ENCODE measurements at places on chromosomes 4 and X.

DNA sequence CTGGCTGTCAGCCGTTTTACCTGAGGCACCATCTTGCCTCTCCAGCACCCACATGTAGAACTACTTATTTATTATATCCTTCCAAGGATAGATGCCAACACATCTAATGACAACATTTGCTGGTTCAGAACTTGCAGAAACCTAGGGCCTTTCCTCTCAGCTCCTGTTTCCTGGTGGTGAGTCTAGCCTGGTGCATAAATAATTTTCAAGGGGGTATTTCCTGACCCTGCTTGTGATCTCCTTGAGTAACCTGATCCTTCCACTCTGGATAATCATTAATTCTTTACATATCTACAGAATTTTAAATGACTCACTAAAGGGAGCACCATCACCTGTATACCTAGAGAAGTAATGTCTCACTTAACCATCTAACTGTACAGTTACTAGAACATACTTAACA, 153.4 kb downstream of the PPARGC1A start:
- no peak for DNase-seq

- no peak for DNase-seq
Measured at GRCh38 chr4:128311659-128312403, 24.2 kb upstream of the PGRMC2 start.

GRCh38 chrX:10230222-10230621, 73.4 kb downstream of the CLCN4 start:
- no peak for DNase-seq

GRCh38 chrX:3443184-3443583, 96.7 kb upstream of the MXRA5 start:
- no peak for DNase-seq

DNA sequence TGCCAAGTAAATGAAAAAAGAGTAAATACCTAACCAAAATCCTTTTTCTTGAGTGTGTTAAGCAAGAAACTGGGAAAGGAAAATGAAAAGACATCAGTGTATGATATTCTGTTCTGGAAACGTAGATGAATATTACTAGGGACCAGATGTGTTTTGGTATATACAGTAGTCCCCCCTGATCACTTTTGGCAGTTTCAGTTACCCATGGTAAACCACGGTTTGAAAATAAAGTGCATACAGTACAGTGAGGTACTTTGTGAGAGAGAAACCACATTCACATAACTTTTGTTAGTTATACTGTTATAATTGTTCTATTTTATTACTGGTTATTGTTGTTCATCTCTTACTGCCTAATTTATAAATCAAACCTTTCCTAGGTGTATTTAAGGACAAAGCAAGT, 250.9 kb downstream of the TENM3 start:
- no peak for DNase-seq

DNA sequence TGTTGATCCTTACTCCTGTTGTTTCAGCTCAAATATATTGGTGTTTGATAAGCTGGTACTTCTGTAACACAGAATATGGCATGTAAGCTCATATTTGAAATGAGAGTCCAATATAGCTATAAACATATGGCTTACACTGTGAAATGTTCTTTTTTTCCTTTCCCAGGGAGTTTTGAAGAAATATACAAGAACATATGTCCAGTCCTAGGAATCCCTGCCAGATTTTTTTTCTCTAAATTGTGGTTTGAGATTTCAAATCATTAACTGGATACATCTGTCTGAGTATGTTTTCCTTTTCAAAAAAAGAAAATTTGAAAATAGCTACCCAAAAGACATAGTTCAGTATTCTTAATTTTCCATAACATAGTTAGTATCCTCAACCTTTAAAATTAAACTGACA, 60.2 kb downstream of the HMGB2 start:
- DNase-seq: no peak

DNA sequence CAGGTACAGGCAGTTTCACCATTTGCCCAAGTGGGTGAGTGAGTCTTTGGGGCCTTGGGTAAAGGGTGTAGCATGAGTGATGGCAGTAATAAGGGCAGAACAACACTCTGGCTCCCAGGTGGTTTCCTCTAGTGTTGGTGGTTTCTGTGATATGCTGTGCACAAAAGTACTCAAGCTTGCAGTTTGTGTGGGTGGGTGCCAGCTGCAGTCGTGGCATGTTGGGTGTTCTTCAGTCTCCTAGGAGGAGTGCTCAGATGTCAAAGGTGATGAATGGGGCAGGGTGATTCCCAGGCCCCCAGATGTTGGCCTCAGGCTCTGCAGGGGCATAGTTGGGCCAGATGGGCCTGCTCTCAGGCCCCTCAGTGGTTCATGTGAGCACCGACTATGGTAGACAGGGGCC, 166.1 kb upstream of the KLF8 start:
- no peak for DNase-seq
